ENCODE measurements at places on chromosomes 12 and 14.
A peak's percentile ranks its signal among the peaks of the same experiment; 100 is the strongest.

DNA sequence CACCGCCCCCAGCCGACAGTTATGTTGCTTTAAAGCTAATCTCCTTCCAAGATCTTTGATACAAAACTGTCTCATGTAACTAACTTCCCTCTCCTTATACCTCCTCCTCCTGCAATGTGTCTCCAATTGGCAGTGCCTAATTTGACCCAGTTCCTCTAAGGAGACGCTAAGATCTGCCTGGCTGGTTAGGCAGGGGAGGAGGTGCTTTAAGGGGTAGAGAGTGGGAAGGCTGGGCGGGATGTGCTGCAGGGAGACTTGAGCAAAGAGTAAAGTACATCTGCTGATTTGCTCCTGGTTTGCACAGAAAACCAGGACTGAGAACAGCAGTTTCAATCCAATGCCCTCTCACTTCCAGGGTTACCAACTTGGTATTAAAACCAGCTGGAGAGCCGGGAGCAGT lies 7.4 kb upstream of the IKZF4 start:
- H3K27me3 ChIP-seq = no peaks in the 10 kb centered on the region
- no peaks in the 10 kb centered on the region for H3K4me1 ChIP-seq
- DNase-seq = no peak

- H3K36me3 ChIP-seq = no peaks in the 10 kb centered on the region
- H3K27me3 ChIP-seq = no peaks in the 10 kb centered on the region
Measured at GRCh38 chr12:80441921-80442320, 2.1 kb upstream of the PTPRQ start.

DNA sequence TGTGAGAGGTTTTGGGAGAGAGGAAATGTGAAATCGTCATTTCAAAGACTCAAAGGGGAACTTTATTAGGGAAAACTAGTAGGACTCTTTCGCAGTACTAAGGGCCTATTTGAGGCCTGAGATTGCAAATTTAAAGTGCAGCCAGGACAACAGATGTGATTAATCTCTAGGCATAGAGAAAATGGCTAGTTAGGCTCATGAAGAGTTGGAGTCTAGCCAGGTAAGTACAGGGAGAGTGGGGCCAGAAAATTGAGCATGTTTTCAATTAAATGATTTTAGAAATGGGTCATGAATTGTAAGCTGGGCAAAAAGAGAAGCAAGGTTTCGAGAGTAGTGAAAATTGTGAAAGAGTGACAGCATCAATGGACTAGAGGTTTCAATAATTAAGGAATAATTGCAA lies 91.9 kb upstream of the LMNTD1 start:
- no peak for DNase-seq
- H3K4me3 ChIP-seq = no peak overlapping the region
- H3K27me3 ChIP-seq = no peaks in the 10 kb centered on the region
- H3K27ac ChIP-seq = no peak overlapping the region
- peaks cover 9% of the 10 kb centered on the region for H3K4me1 ChIP-seq

DNA sequence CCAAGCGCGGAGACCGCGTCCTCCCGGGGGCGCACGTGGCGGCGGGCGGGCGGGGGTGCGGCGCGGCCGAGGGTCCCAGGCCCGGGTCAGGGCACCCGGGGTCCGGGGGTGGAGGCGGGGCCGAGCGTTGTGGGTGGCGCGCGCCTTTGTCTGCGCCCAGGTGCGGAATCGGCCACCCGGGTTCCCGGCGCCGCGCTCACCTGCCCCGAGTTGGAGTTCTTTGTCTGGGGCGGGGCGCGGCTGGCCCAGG lies 50.1 kb downstream of the LRCOL1 start:
- H3K4me3 ChIP-seq = peak overlapping the region; percentile 67
- H3K36me3 ChIP-seq = no peaks in the 10 kb centered on the region
- H3K27me3 ChIP-seq = no peaks in the 10 kb centered on the region
- DNase-seq = no peak

DNA sequence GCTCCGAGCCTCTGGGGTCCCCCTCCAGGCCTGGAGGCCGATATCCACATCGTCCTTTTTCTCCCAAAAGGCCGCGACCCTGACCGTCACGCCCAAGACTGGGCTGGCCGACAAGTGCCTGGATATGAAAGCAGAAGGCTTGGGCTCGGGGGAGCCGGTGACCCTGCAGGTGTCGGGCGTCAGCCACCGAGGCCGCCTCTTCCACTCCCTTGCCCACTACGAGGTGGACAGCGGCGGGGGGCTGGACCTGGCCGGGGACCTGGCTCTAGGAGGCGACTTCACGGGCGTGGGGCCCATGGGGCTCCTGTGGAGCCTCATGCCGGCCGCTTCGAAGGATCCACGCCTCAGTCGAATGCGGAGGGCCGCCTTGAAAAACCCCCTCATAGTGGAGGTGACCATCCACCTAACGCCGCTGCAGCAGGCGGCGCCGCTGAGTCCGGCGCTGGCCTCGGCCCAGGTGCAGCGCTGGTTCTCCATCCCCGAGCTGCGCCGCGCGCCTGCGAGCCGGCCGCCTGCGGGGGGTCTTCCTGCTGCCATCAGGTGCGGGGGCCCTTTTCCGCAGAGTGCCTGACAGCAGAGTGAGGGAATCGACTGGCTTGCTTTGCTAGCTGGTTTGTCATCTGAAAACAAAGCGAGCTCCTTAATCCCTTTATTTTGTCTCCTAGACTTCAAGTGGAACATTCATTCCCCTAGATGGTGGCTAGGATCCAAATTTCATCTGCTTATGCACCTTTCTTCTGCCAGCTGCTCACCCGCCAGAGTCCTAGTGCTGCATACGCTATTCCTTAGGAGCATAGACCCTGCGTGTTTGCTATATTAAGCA lies 10.6 kb upstream of the DNAL1 start:
- no peaks in the 10 kb centered on the region for H3K36me3 ChIP-seq
- peak overlapping the region; percentile 61 for H3K27ac ChIP-seq
- no peaks in the 10 kb centered on the region for H3K27me3 ChIP-seq
- peak; percentile 60 for DNase-seq
